ENCODE measurements at places on chromosomes 5 and 9.

DNA sequence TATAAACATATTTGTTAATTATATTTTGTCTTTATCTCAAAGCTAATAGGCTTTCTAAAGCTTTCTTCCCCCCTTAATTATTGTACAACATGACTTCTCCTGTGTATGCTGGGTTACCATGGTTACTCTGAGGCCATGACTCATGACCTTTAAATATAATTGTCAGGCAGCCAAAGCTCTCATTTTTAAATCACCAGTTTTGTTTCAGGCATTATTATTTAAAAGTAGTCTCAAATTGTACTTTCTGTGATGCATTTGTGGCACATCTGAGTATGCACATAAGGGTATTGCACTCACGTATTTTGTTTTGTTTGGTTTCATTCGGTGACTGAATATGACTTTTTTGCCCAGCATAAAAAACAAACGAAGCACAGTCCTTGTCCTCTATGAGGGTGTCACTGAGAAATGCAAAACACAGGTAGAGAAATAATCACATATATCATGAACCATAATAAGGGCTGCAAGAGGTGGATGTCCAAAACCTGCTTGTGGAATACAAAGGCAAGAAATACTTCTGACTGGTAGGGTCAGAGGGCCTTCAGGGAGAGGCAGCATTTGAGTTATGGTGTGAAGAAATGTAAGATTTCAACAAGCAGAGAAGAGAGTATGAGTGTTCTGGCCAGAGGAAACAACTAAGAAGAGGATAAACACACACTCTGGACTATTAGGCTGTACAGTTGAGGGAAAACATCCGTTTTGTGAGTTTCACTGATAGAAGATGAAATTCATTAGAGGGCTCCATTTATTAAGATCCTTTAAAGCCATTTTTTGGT is 2.1 kb downstream of the CCDC192 start:
- DNase-seq = peak; percentile 30

DNA sequence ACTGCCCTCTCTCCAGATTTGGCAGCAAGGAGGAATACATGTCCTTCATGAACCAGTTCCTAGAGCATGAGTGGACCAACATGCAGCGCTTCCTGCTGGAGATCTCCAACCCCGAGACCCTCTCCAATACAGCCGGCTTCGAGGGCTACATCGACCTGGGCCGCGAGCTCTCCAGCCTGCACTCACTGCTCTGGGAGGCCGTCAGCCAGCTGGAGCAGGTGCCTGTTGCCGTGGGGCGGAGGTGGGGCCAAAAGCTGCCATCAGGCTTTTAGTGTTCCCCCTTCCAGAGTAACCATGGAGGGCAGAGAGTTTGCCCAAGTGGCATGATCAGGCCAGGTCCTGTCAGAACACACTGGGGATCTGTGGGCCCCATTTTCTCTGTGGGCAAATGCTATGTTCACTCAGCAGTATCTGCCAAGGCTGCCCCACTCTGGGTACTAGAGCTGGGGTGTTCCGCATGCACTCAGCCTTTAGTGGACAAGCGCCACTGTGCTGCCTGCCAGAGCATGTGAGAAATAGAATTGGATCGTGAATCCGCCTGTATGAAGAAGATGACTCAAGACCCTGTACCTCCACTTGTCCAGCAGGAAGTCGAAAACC is 117.1 kb downstream of the DAB2IP start:
- DNase-seq = no peak

GRCh38 chr5:24376210-24376609 is 268.6 kb downstream of the CDH10 start:
- DNase-seq = no peak

- DNase-seq = no peak
These were observed 7.4 kb upstream of the MOB3B start for GRCh38 chr9:27537027-27537435.

DNA sequence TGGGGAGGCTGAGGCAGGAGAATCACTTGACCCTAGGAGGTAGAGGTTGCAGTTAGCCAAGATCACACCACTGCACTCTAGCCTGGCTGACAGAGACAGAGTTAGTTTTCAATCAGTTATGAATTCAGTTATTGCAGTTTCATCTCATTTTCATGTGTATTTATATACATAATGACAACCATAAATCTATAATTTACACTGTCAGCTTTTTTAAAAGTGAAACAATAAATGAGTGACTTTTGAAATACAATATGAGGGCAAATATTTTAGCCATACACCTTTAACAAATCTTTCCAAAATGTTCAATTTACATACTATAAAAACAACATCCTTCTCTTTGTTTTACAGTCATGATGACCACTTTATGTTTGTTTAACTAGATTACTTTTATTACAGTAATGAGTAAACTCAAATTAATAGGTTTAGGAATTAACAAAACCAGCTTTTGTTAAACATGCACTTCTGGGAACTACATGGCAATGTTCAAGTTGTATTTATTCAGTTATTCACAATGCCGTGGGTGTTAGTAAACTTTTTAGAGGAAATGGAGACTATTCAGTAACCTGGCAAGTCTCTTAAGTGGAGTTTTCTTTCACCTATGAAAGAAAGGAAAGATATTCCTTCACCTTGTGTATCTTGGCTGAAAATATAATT is 12.7 kb downstream of the TYRP1 start:
- DNase-seq = no peak

- no peak for DNase-seq
These were observed 97.5 kb downstream of the RFK start for GRCh38 chr9:76296561-76297310.

DNA sequence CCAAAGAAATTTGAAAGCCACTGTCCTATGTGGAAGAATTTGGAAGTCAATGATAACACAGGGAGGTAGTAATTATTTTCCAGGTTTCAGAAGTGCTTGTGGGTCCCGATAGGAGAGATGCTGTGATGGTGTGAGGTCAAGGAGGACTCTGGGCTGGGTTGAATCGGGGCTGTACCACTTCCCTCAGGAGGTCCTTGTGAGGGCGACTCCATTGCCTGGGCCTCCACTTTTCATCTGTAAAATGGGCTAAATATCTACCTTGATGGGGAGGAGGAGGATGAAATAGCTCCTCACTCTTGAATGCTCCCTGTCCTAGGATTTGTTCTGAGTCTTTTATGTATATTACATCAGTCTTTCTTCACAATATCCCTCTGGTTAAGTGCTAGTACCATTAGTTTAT is 59.0 kb downstream of the ROPN1L start:
- no peak for DNase-seq

DNA sequence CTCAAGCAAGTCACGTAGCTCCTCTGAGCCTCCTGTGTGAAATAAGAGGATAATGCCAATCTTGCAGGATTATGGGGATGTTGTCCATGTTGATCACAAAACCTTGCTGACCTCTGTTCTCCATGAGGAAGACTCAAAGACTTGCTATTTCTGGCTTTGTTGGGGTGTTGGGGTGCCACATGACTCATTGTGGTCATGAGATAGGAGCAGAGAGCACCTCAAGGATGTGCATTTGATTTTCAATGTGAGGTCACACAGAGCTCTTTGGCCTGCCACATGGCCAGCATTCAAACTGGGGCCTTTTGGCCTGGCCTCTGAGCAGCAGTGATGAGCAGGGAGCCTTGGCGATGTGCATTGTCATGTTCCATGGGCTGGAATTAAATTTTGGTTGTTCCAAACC is 380.3 kb downstream of the GADD45G start:
- DNase-seq = no peak

DNA sequence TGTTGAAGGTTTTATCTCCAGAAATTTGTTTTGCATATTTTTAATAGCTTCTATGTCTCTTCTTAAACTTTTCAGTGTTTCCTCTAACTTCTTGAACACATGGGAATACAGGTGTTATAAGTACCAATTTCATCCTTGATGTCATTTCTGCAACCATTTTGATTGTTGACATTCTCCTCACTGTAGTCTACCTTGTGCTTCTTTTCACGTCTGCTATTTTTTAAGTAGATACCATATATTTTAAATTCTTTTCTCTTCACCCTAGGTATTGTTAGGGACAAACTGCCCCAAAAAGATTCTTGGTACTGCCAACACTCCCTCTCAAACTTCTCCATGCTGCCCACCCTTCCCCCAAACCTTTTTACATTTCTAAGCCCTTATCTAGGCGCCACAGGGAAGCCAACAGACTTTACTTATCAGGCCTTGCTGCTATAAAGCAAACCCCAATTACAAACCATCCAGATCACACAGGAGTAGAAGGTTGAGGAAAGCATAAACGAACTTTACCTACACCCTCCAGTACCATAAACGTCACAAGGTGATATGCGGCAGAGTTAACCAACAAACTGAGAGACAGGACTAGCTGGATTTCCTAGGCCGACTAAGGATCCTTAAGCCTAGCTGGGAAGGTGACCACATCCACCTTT is 1165.3 kb downstream of the TAF11L14 start:
- no peak for DNase-seq

DNA sequence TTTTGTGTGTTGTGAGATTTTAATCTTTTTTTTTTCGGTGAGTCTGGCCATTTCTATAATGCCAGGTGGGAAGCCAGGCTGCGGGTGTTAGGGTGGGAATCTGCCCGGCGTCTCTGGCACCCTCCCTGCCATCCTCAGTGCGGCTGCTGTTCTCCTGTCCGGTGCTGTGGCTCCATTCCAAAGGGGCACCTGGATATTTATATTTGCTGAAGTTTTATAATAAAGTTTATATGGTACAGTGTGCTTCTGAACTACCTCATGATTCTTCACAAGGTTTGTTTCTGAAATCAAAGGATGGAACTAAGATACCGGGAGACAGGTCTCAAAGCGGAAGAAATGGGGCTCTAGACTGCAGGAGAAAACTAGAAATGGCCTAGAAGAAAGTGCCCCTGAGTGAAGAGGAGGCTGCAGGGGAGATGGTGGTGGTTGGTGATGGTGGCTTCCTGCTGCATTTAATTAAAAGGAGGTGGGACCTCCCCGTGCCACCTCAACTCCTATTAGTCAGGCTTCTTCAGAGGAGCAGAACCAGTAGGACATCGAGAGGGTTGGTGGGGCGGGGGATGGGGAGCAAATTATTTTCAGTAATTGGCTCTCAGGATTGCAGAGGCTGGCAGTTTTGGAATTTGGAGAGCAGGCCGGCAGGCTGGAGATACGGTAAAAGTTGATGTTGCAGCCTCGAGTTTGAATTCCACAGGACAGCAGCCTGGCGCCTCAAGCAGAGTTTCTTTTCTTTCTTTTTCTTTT is 102.2 kb upstream of the ICE1 start:
- no peak for DNase-seq

DNA sequence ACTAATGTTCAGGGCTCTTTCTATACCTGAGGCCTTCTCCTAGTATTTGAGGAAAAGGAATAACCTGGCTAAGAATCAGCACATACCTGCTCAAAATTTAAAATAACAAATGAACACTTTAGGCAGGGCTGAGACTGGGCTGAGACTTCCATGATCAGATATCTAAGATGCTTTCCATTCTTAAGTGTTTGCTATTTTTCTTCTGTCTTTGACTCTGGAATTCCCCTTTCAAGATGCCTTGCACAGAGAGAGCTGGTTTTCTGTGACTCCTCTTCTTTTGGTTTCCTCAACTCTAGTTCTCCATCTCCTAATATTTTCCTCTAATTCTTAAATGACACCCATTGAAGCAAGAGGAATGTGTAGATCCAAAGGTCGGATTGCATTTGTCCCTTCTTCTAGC is 61.1 kb downstream of the DPYSL3 start:
- no peak for DNase-seq

DNA sequence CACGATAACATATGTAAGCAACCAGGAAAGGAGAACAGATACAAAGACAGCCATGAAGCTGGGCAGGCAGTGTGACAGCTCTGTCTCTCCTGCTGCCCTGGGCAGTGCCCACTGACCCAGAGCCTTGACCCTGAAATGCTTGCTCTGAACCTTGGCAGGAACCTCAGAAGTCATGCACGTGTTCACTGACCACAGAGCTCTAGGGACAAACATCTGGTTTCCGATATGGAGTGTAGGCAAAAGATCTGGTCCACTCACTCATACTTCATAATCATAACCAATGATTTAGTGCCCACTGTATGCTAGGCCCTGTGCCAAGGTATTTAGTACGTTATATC is 102.6 kb downstream of the FSTL4 start:
- DNase-seq = no peak

DNA sequence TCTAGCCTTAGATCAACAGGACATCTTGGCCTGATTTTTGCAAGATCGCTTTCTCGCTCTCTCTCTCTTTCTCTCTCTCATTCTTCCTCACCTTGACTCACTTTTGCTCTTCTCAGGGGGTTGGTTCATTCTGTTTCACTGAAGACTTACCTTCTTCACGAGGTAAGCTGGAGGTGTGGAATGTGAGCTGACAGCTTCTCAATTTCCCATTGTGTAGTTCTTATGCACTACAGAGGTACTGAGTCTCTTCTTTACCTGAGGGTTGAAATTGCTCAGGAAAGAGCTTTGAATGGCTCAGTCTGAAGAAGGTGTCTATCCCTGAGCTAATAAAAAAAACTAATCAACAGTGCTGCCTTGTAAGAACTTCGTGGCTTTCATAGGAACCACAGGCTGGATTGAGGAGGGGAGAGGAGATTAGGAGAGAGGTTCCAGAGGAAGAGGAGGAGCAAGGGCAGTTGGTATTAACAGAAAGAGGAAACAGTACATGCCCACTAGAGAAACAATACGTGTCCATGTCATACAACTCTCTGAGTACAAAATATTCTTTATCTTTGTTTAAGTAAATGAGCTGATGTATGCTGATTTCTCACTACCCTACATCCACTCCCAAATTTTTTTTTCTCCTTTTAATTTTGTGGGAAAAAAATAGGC is 192.2 kb downstream of the TMEM167A start:
- DNase-seq = no peak

DNA sequence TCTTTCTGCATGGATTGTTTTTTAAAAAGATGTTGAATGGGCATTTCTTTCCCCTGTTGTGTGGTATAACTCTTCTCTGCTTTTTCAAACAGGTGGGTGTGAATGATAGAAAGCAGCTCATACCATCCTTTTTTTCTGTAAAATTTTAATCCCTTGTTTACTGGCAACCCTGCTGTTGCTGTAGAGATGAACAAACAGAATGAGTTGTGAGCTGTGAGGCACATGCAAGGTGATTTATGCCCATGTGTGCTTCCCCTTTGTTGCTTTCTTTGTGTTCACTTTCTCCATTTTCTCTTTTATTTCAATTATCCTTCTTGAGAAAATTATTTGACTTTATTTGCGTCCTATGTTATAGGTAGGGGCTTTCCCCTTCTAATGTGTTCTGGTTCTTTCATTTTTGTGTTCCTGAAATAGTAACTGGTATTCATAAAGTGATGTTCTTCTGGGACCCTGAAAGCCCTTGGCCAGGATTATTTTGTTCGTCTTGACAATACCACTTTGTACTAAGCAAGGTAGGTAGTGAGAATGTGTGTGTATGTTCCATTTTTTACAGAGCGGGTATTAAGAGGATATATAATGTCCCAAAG is 79.9 kb downstream of the AOPEP start:
- no peak for DNase-seq

DNA sequence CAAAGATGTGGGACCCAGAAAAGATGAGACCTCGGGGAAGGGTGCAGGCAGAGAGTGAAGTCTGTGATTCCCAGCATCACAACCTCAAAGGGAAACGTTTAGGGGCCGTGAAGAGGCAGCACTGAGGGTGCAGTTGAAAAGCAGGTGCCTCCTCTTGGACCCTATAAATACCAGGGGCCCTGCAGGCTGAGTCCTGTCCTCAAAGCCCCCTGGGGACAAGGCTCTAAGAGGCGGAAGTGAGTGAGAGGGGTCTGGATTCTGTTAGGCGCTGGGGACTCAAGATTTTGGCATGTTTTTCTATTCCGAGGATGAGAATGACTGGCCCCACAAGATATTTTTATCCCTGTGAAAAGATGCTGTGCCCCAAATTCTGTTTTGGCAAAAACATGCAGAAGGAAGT is 107.8 kb downstream of the THBS4 start:
- no peak for DNase-seq

GRCh38 chr5:95241-95980 is 3.4 kb downstream of the PLEKHG4B start:
- no peak for DNase-seq

- no peak for DNase-seq
These were observed 112.3 kb upstream of the SMIM23 start for GRCh38 chr5:171673328-171673727.
